GM12892 (cell line): ENCODE measurements at places on chromosomes 12 and 14.

- no peak for DNase-seq
These were observed 6.1 kb downstream of the NEK9 start for GRCh38 chr14:75120541-75121291.

DNA sequence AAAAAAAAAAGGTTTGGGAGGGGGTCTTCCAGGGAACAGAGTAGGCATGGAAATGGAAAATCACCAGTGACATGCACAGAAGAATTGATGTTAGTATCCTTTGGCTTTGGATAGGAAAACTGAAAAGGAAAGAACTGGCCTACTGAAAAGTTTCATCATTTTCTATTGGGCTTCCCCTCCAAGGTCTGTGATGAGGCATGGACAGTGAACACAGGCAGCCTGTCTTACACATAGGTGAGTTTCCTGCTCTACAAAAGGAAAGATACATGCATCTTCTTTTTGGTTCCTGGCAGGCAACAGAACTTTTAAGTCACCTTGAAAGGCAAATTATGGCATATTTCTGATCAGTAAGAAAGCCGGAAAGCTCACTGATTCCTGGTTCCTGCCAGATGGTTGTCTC, 5.8 kb downstream of the BMAL2 start:
- no peak for DNase-seq

DNA sequence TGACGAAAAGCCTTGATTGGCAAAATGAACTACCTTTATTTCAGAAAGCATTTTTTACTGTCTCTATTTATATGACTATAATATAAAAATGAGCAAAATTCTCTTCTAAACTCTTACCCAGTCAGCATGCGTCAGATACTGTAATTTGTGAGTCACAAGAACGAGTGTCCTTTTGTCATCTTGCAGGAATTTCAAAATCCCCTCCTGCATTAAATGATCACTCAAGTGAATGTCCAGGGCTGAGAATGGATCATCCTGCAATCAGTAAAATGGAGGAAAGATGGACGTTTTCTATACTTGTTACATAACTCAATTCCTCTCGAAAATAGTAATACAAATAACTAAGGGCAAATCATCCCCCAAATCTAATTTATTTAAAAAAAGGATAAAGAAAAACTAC, 77.7 kb upstream of the KCNJ8 start:
- DNase-seq = no peak

DNA sequence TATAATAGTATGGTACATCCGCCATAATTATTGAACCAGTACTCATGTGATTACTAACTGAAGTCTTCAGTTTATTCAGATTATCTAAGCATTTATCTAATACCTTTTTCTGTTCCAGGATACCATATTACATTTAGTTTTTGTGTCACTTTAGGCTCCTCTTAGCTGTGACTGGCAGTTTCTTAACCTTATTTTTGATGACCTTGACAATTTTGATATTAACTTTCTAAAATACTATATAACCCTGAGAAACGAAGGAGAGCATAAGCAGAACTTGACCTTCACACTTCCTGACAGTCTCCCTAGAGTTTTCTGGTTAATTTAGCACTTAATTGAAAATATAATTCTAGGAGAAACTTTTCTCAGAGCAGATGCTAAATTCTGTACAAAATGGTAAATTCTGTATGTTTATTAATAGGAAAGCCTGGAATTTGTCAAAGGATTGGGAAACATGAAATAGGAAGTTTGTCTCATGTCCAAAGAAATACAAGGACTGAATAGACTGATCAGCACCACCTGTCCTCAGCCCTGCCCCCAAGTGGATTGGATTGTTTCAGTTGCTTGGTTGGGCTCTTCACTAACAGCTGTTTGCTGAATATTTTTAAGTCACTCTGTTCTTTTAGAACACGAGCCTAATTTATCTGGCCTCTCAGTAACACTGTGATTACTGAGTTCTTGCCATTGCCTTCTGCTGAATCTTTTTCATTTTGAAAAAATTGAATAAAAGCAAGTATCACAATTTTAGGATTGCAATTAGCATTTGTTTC, 6.0 kb downstream of the BICDL1 start:
- no peak for DNase-seq

- DNase-seq = no peak
These were observed 31.3 kb upstream of the OTX2 start for GRCh38 chr14:56841611-56842010.

DNA sequence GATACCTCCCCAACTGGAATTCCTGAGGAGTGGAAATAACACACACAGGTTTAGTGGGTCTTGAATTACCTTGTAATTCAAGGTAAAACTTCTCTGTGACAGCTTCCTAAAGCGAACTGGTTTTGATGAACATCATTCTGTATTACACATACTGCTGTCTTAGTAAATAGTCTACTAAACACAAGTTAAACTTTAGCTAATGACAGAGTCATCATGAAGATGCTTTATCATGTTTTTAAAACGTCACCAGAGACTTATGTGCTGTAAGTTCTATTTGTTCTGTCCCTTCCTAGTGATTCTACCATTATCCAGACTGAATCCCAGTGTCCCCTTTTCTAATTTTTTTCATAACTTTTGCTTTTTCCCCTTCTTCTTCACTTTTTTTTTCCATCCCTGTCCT, 11.6 kb upstream of the GXYLT1 start:
- no peak for DNase-seq

DNA sequence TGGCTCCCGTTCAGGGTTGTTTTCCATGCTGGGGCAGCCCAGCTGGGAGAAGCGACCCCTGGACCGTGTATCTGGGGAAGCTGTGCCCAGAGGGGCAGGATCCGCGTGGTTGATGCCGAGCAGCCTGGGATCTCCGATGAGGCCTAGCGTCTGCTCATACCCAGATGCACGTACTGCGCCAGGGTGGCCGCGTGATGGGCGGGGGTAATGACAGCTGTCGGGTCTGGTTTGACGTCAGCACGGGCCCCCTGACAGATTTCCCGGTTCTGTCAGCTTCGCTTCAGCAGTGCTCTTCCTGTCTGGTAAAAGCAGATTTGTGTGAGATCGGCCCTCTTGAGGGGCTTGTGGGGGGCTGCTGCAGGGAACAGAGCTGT, 147.3 kb downstream of the TSPAN9 start:
- no peak for DNase-seq

DNA sequence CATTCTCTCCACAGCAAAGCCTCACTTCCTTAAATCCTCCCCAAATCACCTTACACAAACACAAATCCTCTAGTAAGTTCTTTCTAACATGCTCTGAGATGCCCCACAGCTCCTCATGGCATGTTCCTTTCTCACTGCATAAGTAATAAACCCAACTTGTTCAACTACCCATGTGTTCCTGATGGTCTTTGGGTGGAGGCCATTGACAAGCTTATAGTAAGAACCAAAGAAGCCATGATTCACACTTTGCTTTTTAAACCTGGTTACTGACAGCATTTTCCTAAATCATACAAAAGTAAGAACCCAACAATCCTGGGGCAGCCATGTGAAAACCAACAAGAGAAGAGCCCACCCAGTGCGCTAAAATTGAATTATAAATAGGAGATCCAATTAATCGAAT, 138.6 kb downstream of the ITPR2 start:
- no peak for DNase-seq

- no peak for DNase-seq
These were observed 151.4 kb downstream of the TMTC2 start for GRCh38 chr12:82838131-82838551.

DNA sequence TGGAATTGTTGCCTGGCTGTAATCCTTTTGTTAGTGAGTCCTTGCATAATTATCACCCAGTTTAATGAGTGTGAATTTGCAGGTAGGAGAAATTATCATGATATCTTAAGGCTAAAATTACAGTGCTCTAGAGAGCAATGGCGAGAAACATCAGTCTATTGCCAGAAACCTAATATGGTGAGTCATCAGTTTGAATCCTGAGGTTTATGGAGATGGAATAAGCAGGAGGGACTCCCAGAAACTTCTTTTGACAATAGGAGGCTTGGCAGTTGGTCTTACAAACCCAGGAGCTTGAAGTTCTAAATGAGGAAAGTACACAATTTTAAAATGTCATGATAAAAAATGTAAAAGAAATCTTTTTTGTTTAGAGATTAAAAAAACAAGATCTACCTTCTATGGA, 31.5 kb upstream of the CRADD start:
- DNase-seq = no peak

DNA sequence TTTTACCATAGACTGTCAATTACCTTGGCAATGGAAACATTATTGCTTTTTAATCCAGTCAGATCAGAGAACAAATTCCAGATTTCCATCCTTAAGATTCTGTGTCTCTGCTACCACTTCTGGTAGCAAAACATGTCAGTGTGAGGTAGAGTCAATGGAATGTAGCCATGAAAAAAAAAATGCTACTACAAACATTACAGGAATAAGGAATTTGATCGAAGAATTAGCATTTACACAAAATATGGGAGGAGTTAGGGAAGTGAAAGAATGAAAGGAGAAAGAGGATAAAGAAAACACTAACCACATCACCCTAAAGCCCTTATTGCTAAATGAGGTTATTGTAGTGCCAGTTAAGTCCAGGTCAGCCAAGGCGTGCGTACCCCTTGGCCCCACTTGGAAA, 9.2 kb downstream of the MED21 start:
- no peak for DNase-seq

GRCh38 chr12:612293-612692, 51.0 kb downstream of the NINJ2 start:
- no peak for DNase-seq

DNA sequence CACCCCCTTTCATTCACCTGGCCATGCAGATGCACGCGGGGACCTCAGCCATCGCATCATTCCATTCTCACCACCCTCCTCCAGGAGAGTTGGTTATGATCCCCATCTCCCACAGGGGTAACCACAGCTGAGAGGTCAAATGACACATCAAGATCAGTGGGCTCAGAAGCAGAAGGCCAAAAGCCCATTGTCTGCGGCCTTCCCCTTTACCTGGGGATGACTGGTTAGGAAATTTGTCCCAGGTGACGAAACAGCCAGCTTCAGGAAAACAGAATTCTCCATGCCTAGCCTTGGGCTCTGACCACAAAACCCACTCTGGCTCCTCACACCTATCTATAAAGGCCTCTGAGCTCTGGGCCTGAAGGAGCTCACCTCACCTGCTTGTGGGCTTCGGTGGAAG, 36.1 kb downstream of the ZFP36L1 start:
- DNase-seq = no peak

GRCh38 chr14:24069411-24069735, 2.0 kb upstream of the CPNE6 start:
- DNase-seq = no peak

GRCh38 chr12:12872934-12873275, 18.5 kb upstream of the GPRC5A start:
- DNase-seq = no peak

- DNase-seq = no peak
These were observed 41.3 kb upstream of the CTDSP2 start for GRCh38 chr12:57887631-57888408.

DNA sequence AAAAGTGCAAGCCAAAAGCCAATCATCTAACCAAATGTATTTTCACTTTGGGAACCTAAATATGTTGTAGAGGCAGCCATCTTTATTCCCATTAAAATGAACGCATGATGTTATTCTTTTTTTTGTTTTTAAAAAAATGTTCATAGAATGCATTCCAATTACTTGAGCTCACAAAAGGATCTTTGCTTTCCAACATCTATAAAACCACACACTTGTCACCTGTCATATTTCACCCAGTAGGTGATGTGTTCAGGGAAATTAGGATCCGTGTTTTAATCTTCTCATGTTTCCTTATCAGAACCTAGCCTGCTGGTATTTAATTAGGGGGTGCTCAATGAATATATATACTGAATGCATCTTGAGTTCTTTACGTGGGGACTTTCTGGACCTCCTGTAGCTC, 13.6 kb downstream of the TTC8 start:
- no peak for DNase-seq

- DNase-seq = no peak
These were observed 624 bp upstream of the PWP1 start for GRCh38 chr12:107684990-107685359.

- no peak for DNase-seq
These were observed 331.7 kb downstream of the SOX5 start for GRCh38 chr12:23617749-23618148.

DNA sequence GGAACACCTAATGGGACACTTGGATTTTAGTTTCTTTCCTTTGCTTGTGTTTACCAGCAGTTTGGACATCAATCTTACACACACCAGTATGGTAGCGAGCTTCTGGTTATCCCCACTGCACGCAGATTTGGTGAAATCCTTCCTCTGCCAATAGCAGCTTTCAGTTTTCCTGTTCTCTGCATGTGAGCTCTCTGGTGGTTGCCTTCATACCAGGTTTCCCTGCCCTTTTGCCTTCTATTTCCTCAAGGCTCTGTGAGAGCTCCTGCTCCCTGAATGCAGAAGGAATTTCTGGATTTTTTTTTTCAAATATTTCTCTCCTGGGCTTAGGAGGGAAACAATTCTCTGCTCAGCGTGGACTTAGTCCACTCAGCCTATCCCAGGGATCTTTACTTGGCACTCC, 93.0 kb upstream of the CCDC91 start:
- DNase-seq = no peak

GRCh38 chr12:131897875-131898274, 3.5 kb downstream of the ULK1 start:
- no peak for DNase-seq

- no peak for DNase-seq
These were observed 58.9 kb downstream of the BCL11B start for GRCh38 chr14:99213101-99213500.

- DNase-seq = no peak
These were observed 15.4 kb upstream of the UBC start for GRCh38 chr12:124929649-124930419.

- no peak for DNase-seq
These were observed 11.0 kb downstream of the RACGAP1 start for GRCh38 chr12:50014342-50014741.

GRCh38 chr14:102917056-102917385, 5.4 kb upstream of the AMN start:
- no peak for DNase-seq

DNA sequence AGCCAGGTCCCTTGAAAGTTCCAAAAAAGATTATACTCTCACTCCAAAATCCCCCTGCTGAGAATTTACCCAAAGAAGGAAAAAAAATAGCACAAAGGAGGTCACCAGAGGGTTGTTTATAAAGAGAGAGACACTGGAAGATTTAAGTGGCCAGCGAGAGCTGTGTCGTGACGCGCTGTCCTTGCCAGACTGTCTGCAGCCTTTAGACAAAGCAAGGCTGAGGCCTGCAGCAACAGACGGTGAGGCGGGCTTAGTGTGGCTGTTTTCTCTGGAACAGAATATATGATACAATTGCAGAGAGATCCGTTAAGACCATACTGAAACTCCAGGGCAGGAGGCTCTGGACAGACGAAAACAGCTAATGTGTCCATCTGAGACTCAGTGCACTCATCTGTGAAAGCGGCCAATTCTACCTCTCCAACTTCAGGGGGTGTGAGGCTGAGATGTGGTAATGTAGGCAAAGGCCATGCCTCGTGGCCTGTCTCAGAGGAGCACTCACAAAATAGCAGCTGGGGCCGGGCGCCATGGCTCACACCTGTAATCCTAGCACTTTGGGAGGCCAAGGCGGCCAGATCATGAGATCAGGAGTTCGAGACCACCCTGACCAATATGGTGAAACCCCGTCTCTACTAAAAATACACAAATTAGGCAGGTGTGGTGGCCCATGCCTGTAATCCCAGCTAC, 36.2 kb downstream of the ANAPC7 start:
- no peak for DNase-seq

GRCh38 chr12:16833376-16834015, 227.5 kb upstream of the LMO3 start:
- DNase-seq = no peak

- no peak for DNase-seq
These were observed 68.7 kb downstream of the CIT start for GRCh38 chr12:119808441-119808840.

- DNase-seq = no peak
These were observed 485.3 kb upstream of the MGAT4C start for GRCh38 chr12:86741531-86741930.
